ENCODE measurements at places on chromosomes 16 and 17. TPM values are rescaled to one million over a fixed set of nuclear protein-coding genes. Genes with fewer than 3 reads are reported as not detected.

TMEM100 gene
- total RNA-seq = not detected

RTN4RL1 gene
- total RNA-seq = not detected

GPR142 gene
- total RNA-seq = 1.3 TPM

DNA sequence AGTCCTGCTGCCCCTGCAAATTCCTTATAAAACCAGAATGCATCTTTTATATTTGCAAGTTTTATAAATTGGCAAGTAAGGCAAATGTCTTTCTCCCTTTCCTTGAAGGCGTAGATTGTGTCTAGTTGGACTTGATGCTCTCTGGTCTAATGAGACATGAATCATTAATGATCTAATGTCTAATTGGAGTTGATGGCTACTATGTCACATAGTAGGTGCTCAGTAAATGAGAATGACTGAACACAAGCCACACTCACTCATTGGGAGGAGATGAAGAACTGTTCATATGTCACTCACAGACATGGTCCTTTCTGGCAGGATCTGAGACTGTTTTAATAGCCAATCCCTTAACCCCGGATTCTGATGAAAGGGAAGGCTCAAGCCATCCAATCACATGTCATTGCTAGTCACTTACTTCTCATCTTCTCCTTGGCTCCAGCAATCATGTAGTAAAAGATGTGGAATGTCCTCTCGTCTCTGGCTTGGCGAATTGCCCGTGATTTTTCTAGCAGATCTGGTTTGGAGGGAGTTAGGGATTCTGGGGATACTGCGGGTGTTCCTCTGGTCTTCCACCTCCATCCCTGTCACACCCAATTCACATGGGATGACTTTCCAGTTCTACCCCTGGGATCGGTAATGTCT, 81.0 kb downstream of the MYH11 start:
- DNase-seq = no peak

DNA sequence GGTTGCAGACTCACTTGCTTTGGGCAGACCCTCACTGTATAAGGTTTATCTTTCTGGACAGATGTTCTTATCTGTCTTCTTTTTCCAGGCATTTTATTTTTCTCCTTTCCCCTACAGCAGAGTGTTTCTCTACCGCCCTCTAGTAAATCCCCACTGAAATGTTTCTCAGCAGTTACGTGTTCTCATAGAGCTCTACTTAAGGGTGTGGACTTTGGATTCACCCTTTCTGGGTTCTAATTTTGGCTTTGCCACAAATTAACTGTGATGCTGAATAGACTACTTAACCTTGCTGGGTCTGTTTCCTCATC, 2.0 kb downstream of the ADAT1 start:
- DNase-seq = peak; percentile 18

GRCh38 chr17:62064029-62064790, 868 bp downstream of the MED13 start:
- peak; percentile 50 for DNase-seq

GRCh38 chr17:78826421-78826820, 14.2 kb downstream of the USP36 start:
- DNase-seq = no peak

DNA sequence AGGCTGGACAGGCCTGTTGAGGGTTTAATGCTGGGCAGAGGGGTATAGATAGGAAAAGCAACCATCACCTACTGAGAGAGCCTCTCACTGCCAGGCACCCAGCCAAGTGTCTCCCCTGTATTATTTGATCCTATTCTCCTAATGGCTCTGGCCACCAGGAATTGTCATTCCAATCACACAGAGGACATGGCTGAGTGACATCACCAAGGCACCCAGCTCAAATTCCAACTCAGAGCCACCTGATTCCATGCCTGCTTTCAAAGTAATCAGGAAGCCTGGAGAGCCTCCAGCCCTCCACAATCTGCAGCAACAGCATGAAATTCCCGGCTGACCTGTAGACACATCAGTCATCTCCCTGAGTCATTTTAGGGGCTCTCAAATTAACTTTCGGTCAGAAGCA, 368.9 kb upstream of the C16orf82 start:
- DNase-seq = no peak

GRCh38 chr17:66317629-66318028, 15.2 kb downstream of the PRKCA start:
- DNase-seq = no peak

DNA sequence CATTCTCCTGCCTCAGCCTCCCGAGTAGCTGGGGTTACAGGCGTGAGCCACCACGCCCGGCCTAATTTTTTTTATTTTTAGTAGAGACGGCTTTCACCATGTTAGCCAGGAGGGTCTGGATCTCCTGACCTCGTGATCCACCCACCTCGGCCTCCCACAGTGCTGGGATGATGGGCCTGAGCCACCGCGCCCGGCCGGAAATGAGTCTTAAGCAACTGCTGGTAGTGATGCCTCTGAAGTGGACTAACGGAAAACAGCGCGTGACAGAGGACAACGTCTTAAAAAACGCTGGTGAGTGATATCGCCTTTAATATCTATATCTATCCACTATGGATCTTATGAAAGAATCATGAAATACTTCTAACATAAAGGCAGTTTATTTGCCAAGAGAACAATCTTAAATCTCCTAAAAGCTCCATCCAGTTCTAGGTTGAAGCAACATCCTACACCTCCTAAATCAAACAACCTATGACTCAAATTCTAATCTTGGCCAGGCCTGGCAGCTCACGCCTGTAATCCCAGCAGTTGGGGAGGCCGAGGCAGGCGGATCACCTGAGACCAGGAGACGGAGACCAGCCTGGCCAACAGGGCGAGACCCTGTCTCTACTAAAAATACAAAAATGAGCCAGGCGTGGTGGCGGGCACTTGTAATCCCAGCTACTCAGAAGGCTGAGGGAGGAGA, 69.8 kb downstream of the NXN start:
- no peak for DNase-seq

DNA sequence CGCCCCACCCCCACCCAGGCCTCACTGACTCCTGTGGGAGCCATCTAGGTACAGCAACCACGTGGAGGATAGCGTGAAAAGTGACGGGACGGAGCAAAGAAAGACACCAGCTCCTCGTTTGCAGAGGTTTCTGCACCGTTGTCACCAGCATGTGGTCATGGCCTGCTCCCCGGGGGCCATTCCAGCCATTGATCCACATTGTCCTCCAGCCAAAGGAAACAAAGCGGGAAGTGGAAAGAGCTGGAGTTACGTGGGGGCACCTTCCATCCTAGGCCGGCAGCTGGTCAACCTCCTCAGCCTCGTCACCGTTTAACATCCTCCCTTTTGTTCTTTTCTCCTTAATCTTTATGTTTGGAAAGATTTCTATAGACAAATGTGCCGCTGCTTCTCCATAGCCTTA, 153.7 kb downstream of the RPTOR start:
- DNase-seq = no peak

DNA sequence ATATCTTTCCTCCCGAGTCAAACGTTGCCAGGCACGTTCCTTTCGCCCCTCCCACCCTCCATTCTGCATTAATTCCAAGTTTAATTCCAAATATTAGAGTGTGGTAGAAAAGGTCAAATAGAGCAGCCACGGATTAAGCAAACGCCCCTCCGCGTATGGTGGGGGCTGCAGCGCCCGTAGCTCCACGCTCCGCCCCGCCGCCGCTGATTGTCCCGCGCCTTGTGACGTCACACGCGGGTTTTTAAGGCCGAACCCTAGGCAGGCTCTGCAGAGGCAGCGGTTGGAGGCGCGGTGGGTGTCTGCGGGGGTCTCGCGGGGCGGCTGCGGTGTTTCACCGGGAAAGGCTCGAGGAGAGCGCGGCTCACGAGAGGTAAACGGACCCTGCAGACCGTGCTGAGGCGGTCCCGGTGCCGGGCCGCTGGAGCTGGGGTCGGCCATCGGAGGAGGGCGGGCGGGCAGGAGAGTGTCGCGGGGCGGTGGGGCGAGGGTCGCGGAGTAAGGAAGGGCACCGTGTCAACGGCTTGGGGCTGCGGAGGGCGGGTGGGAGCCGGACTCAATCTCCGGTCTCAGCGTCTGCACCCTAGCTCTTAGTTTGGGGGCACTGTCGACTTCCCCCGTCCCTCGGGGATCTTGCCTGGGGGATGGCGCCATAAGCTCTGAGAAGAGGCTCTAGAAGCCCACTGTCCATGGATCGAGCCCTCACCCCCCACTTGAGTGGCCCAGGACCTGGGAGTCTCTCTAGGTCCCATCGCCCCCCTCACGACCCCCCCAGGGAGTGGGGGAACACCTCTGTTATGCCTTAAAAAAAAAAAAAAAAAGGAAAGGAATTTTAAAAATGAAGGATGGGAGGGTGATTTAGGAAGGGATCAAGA, at the start of gene ARL4D:
TSS of gene ARL4D (plus strand) at position 270 of the 872 bp plus-strand sequence. CDS start 740 bp downstream, outside the sequence.
- DNase-seq = peak; percentile 27

DNA sequence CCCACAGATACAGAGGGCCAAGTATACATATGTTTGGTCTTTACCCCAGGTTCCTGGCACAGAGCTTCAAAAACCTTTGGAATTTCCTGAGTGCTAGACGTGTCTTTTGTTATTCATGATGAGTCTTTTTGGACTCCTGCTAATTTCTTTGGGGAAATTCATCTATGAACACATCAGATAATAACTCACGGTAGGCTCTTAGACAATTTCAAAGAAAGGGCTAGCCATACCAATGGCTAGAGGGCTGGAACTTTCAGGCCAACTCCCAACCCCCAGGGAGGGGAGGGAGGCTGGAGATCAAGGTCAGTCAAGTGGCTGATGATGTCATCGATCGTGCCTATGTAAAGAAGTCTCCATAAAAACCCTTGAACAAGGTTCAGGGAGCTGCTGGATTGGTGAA, 101.9 kb downstream of the STX8 start:
- no peak for DNase-seq

DNA sequence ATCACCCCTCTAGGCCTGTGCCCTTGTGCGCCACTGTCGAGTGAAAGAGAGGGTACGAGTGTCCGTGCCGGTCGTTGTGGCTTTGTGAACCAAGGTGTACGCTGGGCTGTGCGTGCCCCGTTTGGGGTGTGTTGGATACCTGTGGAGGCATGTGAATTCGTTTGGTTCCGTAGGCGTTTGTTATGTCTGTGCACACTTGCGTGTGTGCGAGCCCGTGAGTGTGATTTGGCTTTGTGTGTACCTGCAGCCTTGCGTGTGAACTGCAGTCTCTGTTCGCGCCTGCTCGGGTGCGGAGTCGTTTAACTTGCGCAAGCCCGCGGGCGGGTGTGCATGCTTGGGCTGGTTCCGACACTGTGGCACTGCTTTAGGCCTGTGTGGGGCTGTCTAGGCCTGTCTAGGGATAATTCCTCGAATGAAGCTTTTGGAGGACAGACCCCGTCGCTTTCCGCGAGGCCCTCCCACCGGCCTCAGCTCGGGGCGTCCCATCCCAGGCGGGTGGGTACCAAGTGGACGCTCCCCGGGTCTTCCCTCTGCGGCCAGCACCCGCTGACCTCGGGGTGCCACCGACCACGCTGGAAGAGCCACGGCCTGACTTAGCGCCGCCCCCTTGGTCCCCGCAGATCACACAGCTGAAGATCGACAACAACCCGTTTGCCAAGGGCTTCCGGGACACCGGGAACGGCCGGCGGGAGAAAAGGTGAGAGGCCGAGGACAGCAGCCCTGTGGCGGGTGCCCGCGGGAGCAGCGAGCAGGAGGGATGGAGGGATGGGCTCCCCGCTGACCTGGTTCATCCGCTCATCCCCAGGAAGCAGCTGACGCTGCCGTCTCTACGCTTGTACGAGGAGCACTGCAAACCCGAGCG, 4.4 kb downstream of the TBX2 start:
- DNase-seq = no peak

Measured in HT-29 (cell line).